Activated CD8-positive, alpha-beta memory T cell treated with anti-CD3 and anti-CD28 coated beads, Interleukin-2, amount 50 U/mL, for 4 hours (primary cell): ENCODE measurements at places on chromosomes 16 and 17.

GRCh38 chr17:65527857-65528591 is 33.4 kb downstream of the AXIN2 start:
- DNase-seq: no peak

DNA sequence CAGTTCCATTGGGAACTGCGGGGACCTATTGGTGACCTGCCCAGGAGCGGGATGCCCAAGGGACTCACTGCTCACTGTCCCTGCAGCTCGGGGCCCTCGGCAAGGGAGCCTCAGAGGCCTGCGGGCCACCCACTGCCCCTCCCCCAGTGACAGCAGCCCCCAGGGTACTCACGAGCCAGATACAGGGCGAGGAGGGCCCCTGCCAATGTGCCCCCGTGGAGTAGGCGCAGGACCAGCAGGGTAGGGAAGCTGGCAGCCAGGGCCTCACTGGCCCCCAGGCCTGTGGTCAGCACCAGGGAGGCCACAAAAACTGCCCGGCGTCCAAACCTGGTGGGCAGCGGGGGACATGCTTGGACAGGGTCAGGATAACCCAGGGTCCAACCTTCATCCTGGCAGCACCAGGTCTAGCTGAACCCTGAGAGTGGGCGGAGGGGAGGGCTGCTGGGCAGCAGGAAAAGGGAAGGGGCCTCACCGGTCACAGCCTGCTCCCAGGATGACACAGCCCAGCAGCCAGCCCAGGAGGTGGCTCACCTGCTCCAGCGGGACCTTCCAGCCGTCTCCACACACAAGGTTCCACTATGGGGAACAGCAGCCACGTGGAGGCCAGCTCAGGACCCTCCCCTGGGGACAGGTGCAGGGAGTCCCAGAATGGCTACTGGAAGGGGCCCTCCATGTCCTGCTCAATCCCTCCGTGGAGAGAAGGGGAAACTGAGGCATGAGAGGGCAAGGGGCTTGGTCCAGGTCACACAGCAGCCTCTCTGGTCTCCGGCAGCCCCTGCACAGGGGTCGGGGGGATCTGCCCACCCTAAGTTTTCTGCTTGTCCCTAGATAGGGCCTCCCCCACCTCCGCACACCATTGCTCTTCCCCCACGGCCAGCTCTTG is 855 bp downstream of the SLC22A31 start:
- no peak for DNase-seq

DNA sequence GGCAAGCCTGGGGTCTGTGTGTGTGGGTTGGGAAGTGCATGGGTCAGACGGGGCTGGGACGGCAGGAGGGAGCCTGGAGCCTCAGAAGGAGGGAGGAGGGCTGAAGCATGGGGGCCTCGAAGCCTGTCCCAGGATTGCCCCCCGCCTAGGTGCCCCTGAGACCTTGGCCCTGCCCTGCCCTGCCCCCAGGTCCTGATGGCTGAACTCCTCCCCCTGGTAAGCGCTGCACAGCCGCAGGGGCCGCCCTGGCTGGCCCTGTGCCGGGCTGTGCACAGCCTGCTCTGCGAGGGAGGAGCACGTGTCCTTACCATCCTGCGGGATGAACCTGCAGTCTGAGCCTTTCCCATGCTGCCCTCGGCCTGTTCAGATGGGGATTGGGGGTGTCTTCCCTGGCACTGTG is 4.4 kb downstream of the TEDC2 start:
- no peak for DNase-seq

- DNase-seq: no peak
Observed at GRCh38 chr16:85519540-85520231, 93.4 kb upstream of the GSE1 start.

DNA sequence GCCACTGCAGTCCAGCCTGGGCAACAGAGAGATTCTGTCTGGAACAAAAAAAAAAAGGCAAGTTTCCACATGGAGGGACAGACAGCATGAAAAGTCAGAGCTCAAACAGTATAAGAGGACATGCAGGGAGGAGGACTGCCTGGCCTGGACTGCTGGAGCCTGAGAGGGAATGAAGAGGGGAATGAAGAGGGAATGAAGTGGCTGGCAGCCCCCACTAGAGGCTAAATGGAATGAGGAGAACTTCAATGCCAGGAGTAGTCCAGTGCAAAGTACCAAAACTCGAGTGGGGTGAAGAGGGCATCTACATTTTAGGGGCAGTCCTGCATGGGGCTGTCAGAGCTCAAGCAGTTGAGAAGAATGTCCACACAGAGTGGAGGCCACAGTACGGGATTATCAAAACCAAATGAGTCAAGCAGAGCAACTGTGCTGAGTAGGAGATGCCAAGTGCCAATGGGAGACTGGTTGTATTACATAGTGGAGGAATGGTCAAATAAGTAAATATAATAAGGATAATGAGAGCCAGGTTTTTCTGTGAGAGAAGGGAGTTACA is 22.9 kb downstream of the IKZF3 start:
- DNase-seq: no peak

GRCh38 chr17:73404246-73404645 is 92.4 kb upstream of the CDC42EP4 start:
- no peak for DNase-seq

- DNase-seq: no peak
Observed at GRCh38 chr16:4826526-4826925, 20.6 kb downstream of the GLYR1 start.

DNA sequence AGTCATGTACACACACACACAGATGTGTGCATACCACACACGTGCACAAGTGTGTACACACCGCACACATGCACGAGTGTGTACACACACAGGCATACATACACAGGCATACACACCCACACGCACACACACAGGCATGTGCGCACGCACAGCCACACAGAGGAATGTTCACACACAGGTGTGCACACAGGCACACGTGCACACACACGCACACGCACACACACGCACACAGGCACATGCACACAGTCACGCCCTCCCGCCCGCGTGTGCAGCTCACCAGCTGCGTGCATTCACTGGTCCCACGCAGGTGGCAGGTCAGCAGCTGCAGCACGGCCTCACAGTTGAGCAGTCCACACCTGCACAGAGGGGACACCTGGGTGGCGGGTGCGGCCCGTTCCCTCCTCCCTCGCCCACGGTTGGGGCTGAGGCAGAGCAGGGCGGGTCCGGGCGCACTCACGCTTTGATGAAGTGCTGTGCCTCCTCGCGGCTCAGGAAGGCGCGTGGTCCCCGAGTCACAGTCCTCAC is 7.7 kb downstream of the TEPSIN start:
- no peak for DNase-seq

GRCh38 chr17:35448899-35449227 is 297 bp upstream of the SLFN13 start:
- DNase-seq: no peak

DNA sequence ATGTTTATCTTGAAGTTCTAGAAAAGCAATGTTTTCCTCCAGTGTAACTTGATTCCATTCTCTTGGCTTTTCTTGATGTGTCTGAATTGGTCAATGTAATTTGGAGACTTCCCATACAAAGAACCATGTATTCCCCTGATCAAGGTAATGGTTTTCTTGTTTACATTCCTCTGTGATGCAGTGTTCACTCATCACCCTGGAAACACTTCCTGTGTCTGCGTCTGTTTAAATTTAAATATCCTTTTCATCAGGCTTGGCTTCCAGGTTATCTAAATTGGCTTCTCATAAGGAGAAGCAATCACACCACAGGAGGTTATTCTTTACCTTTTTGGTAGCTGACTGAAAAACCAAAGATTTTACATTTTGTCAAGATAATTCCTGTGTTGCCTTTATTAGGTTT is 237.3 kb upstream of the WSCD1 start:
- DNase-seq: no peak

DNA sequence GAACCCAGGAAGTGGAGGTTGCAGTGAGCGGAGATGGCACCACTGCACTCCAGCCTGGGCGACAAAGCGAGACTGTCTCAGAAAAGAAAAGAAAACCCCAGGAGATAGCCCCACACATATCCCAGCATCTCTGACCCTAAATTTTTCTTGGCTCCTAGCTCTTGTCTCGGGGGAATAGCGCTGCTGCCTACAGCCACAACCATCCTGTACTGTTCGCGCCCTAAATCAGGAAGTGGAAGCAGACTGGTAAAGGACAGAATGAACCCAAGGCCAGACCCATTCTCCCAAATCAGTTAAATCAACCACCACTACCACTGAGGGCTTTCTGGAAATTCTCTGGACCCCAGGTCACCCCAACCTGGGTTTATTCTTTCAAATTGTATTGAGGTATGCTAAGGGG is 1.7 kb downstream of the CTDNEP1 start:
- no peak for DNase-seq

- no peak for DNase-seq
Observed at GRCh38 chr17:10875430-10875851, 37.6 kb upstream of the PIRT start.

GRCh38 chr16:64711596-64711995 is 410.3 kb downstream of the CDH11 start:
- no peak for DNase-seq

DNA sequence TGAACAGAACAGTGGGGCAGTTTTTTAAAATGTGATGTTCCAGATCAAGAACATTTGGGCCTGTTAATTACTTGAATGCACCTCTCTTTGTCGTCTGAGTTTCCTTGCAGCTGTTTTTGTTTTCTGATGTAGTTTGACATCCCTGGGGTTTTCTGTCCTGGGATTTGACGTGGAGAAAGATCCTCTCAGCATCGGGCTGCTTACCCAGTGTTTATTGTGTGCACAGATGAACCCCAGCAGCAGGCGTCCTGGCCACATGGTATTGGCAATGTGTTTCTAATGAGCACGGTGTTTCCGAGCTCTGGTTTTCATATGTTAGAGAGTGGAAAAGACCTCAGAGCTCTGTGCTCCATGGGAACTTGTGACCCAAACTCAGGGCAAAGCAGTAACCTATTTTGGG is 191.1 kb upstream of the IRX3 start:
- no peak for DNase-seq

DNA sequence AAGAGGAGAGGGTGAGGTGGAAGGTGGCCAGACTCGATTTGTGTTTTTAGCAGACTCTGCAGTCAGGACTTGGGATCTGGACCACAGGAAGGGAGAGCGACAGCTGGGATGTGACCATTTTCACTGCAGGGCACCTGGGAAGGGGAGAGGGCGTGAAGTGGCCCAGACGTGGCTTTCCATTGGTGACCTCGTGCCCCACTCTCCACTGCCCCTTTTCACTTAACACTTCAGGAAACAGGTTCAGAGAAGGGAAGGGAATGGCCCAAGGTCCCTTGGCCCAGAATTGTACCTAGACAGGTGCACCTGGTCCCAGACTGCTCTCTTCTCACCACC is 22.9 kb upstream of the MPRIP start:
- DNase-seq: no peak

DNA sequence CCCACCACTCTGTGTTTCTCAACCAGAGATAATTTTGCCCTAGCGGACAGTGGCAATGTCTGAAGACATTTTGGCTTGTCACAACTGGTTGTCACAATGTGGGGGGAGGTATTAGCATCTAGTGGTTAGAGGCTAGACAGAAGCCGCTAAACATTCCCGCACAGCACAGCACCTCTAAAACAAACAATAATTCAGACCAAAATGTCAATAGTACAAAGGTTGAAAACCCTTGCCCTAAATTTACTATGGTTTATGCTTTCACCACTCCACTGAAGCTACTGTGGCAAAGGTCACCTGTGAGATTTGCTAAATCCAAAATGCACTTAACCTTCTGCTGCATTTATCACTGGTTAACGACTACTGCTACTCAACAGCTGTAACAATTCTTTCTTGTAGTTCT is 14.1 kb downstream of the NUP88 start:
- DNase-seq: no peak

- DNase-seq: no peak
Observed at GRCh38 chr16:50185005-50185505, 31.9 kb downstream of the TENT4B start.

GRCh38 chr16:67462279-67462655 is 18.7 kb downstream of the ATP6V0D1 start:
- no peak for DNase-seq

GRCh38 chr17:16286947-16287562 is 66.2 kb downstream of the CENPV start:
- no peak for DNase-seq

- DNase-seq: no peak
Observed at GRCh38 chr16:5918567-5919130, 821.1 kb upstream of the EEF2KMT start.

DNA sequence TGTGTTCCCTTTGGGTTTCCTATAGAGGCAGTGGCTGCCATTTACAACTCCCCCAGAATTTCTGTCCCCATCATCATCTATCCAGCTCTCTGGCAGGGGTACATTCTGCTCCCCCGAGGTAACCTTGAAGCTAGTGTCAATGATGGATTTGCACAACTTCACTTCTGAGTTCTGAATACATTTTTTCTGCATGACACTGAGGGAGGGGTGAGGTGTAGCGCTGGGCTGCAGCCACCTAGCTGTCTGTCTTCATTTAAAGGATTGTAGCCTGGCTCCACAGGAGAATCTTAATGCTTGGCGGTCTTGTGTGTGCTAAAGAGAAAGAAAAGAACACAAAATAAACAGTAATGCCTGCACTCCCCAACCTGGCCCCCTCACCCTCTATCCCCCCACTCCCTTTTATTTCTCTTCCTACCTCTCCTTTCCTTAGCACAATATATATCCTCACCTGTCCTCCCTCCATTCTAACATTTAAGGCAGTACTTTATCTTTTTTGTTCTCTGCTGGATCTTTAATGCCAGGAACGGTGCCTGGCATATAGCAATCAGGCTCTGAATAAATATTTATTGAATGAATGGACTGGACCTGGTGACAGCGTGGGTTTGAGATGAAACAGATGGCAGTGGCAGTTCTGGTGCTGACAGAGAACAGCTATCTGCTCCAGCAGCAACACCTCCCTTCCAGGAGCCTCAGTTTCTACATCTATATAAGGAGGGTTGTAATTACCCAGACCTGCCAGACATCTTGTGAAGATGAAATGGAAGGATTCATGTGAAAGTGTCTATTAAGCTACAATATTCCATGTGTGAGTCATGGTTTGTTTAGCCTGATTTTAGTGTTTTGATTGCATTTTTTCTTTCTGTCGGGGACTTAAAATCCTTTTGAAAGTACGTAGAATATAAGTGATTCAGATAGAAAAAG is 163.5 kb upstream of the CDH11 start:
- no peak for DNase-seq

GRCh38 chr16:30658731-30659506 is 688 bp downstream of the FBRS start:
- no peak for DNase-seq

DNA sequence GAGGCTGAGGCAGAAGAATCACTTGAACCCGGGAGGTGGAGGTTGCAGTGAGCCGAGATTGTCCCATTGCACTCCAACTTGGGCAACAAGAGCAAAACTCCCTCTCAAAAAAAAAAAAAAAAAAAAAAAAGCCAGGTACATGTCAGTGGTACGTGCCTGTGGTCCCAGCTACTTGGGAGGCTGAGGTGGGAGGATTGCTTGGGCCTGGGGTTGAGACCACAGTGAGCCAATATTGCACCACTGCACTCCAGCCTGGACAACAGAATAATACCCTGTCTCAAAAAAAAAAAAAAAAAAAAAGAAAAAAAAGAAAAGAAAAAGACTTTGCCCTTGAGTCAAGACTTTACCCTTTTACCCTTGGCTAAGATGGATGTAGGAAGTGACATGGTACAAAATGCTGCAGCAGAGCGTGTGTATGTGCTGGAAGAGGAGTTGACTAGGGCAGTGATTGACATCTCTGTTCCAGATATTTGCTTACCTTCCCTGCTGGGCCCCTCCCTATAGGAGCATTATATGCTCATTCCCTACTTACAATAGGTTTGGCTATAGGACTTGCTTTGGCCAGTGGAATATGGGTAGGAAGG is 10.6 kb downstream of the STX4 start:
- DNase-seq: no peak

- DNase-seq: no peak
Observed at GRCh38 chr16:57999366-57999970, 1.0 kb downstream of the ZNF319 start.
